ENCODE measurements at places on chromosomes 2 and 18.
A peak's percentile ranks its signal among the peaks of the same experiment; 100 is the strongest.

GRCh38 chr2:106058469-106059137, 135.5 kb downstream of the UXS1 start:
- no peak for ATAC-seq

DNA sequence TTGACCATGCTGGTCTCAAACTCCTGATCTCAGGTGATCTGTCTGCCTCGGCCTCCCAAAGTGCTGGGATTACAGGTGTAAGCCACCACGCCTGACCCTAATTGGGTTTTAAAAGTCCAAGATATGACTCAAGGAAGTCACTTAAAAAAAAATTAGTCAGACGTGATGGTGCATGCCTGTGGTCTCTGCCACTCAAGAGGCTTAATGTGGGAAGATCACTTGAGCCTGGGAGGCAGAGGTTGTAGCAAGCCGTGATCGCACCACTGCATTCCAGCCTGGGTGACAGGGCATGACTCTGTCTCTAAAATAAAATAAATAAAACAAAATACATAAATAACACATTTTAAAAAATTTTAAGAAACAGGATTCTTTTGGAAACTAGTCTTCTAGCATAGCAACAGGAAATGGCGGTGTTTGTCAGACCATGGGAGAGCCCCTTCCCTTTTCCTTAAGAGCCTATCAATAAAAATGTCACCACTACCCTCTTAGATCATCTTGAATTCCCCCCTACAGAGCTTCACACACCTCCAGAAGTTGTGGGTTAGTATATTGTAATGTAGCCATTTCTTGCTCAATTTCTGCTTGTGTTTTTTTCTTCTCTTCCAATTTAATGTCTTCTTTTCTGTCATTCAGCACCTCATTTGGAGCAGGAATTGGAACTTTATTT, 20.1 kb downstream of the SFT2D3 start:
- no peak for ATAC-seq

GRCh38 chr2:126637386-126637785, 18.6 kb upstream of the GYPC start:
- no peak for ATAC-seq

- ATAC-seq, result no peak
Measured at GRCh38 chr2:199968126-199968525, 12.7 kb downstream of the MAIP1 start.

GRCh38 chr2:207123335-207123744, 42.4 kb downstream of the KLF7 start:
- peak; percentile 97 for ATAC-seq

GRCh38 chr18:26207937-26208336, 18.3 kb upstream of the TAF4B start:
- no peak for ATAC-seq

DNA sequence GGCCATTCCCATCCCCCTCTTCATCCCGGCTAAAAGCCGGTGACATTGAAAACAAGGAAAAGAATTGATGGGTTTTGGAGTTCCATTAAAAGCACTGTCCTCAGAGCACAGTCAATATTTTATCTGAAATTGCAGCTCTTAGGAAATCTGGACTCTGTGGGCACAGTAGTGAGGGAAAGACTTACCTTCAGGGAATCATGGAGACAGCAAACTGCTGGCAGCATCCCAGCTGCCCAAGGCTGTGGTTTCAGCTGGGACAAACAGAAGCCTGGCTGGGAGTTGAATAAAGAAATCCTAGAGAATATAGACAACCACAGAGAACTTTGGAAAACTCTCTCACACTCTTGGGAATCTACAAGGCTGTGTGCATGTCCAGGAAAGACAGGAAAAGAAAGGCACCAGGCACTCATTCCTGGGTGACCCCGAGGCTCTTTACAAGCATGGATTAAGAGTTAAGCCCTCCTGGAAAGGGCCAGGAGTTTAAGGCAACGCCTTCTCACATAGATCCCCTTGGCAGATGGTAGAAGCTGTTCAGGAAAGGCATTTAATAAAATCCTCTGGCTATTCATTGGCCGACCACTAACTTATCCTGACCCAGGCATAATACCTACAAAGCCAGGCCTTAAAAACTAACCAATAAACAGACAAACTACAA, 255.1 kb downstream of the MYT1L start:
- ATAC-seq, result no peak

GRCh38 chr2:68907232-68907919, 36.2 kb upstream of the BMP10 start:
- ATAC-seq, result peak; percentile 27

- ATAC-seq, result no peak
Measured at GRCh38 chr2:40497251-40497859, 45.5 kb upstream of the SLC8A1 start.

DNA sequence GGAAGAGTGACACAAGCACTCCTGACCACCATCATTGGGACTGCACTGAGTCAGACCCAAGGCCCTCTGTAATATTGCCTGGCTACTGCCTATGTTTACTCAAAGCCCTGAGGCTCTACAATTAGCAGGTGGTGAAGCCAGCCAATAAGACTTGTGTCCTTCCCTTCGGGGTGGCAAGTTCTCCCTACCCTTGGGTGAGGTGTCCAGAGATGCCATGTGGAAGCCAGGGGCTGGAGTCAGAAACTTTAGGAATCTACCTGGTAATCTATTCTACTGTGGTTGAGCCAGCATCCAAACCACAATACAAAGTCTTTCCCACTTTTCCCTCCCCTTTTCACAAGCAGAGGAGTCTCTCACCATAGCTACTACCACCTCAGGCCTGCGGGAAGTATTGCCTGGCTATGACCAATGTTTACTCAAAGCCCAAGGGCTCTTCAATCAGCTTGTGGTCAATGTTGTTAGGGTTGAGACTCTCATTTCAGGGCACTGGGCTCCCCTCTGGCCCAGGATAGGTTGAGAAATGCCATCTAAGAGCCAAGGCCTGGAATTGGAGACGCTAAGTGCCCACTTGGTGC, 17.6 kb downstream of the DHRS9 start:
- ATAC-seq, result no peak

- no peak for ATAC-seq
Measured at GRCh38 chr2:120935339-120936313, 200.0 kb downstream of the GLI2 start.

DNA sequence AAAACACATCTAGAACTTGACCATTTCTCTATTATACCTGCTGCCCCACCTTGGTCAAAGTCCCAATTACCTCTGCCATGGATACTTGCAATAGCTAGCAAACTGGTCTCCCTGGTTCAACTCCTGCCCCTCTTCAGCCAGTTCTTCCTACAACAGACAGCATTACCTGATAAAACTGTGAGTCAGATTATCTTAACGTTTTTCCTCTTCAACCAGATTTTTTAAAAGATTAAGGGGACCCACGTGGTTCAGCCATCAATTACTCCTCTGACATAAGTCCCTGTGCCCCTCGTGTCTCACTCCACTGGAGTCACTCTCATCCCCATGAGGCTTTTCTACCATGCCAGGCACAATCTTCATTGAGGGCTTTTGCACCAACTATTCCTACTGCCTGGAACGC, 5.3 kb upstream of the ARHGAP15 start:
- no peak for ATAC-seq

GRCh38 chr2:30666266-30666874, 140.9 kb downstream of the CAPN13 start:
- ATAC-seq, result no peak

DNA sequence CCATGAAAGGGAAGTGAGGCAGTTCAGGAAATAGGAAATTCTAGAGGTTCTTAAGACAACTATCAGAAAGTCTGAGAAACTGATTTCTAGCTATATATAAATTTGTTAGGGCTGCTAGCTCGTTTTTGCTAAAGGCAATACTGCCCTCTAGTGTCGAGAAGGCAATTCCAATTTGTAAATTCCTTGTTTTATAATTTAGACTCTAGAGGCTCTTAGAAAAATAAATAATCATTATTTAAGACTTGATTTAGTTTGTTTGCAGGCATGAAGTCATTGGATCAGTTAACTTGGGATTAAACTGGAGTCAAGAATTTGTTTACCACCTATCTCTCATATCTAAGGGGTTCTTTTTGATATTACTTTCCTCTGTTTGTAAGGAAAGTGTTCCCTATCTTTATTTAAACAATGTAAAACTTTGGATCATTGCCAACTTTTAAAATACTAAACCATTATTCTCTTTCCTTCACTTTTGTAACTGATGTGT, 66.2 kb downstream of the ACVR2A start:
- no peak for ATAC-seq

DNA sequence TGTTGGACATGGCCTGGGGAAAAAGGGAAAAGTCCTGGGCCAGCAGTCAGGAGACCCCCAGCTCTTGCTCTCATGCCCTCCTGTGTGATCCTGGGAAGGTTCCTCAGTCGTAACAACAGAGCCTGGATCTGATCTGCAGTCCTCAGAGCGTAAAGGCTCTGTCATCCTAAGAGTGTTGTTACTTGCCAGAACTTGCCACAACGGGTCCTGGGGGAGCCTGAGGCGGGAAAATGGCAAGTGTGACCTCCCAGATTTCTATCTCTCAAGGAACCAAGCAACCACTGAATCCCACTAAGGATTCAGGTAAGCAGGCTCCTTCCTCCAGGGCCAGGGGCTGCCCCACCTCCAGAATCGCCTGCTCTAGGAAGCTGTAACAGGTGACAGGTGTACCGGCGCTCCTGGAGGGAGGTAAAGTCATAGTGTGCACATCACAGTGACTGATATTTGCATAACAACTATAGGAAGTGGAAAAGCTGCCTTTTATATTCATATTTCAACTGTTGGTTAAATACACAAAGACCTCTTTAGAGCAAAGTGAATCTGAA, 18.4 kb downstream of the HS1BP3 start:
- no peak for ATAC-seq

GRCh38 chr2:216632952-216633615, at the start of gene IGFBP2:
TSS of gene IGFBP2 (plus strand) at chr2:216633420. CDS start at chr2:216633524, 104 bp downstream.
- ATAC-seq, result no peak

DNA sequence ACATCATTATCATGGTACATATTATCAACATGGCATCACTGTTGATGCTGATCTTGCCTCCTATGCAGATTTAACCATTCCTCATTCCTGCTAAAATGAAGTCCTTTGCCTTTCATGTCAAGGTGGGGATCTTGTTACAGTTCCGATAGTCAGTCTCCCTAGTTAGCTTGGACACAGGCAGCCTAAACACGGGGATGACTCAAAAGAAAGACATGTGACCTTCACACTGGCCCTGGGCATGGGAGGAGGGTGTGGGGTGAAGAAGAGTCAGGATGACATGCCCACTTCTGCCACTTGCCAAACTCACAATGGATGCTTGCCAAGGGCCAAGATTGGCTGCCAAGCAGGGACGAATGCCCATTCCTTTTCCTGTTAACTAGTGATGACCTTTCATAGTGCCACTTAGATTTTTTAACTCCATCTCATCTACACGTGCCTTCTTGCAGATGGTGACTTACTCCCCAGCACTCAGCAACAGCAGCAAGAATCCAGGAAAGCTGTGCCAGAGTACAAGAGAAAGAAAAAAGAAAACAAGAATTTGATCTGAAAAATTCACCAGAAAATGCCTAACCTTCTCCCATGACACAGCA, 13.9 kb upstream of the SLC1A4 start:
- no peak for ATAC-seq

DNA sequence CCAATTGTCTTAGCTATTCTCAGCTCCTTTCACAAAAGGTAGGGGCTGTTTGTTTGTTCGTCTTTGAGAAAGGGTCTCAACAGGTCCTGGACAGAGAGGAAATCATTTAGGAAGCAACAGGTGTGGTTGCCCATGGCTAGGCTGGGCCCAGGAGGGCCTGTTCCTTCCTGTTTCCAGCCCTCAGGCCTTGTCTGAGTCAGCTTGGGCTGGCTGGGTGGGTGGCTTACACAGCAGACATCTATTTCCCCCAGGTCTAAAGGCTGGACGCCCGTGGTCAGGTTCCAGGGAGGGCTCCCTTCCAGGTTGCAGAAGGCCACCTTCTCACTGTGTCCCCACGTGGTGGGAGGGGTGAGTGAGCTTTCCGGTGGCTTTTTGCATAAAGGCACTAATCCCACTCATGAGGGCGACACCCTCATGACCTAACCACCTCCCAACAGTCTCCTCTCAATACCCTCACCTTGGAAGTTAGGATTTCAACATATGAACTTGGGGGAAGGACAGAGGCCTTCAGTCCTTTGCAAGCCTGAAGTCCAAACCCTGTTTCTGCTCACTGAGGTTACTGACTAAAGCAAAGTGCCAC, 45.5 kb downstream of the ARHGEF4 start:
- ATAC-seq, result no peak

DNA sequence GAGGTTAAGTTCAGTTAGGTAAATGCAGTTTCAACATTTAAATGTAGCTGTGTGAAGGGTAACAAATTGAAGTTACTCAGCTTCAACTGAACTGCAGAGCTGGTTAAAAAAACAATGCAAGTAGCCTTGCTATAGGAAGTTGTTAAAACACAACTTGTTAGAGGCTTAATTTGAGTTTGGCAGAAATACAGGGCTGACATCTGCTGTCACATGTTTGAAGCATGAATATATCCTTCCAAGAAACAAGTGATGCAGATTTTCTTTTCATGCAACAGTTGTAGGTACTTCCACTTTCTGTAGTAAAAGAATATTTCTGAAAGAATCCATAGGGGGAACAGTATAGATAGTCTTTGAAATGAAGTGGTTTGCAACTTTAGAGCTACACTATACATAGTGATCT, 208.7 kb upstream of the RASGRP3 start:
- ATAC-seq, result no peak

All from activated CD4-positive, CD25-positive, alpha-beta regulatory T cell treated with anti-CD3 and anti-CD28 coated beads, Interleukin-2, amount 50 U/mL, for 24 hours (primary cell).